ENCODE measurements at places on chromosomes 1 and 21.

DNA sequence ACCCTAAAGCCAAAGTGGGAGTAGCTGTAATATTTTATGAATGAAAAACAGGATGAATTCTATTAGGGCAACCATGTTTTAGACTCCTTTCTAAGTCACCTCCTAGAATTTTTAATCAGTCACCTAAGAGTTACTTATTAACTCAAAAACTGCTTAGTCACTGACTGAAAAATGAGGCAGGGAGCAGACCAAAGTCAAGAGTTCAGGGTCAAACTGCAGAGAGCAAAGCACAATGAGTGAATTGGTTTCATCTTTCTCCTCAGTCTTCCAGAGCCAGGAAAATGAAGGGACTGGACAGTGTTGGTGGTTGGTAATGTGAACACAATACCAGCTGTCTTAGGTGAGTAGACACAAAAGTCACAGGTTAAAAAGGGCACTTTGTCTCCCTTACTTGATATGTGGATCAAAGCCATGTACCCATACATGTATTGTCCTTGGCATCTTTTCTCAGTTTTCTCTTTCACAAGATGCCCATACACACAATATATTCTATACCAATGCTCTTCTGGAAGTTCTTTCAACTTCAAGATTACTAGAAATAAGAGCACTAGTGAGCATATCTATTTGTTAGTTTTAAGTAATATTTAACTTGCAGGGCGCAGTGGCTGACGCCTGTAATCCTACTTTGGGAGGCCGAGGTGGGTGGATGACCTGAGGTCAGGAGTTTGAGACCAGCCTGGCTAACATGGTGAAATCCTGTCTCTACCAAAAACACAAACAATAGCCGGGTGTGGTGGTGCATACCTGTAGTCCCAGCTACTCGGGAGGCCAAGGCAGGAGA is 42.2 kb downstream of the ATP1B1 start:
- DNase-seq, result no peak

- DNase-seq, result no peak
These were observed 3.7 kb downstream of the RORC start for GRCh38 chr1:151827853-151828252.

DNA sequence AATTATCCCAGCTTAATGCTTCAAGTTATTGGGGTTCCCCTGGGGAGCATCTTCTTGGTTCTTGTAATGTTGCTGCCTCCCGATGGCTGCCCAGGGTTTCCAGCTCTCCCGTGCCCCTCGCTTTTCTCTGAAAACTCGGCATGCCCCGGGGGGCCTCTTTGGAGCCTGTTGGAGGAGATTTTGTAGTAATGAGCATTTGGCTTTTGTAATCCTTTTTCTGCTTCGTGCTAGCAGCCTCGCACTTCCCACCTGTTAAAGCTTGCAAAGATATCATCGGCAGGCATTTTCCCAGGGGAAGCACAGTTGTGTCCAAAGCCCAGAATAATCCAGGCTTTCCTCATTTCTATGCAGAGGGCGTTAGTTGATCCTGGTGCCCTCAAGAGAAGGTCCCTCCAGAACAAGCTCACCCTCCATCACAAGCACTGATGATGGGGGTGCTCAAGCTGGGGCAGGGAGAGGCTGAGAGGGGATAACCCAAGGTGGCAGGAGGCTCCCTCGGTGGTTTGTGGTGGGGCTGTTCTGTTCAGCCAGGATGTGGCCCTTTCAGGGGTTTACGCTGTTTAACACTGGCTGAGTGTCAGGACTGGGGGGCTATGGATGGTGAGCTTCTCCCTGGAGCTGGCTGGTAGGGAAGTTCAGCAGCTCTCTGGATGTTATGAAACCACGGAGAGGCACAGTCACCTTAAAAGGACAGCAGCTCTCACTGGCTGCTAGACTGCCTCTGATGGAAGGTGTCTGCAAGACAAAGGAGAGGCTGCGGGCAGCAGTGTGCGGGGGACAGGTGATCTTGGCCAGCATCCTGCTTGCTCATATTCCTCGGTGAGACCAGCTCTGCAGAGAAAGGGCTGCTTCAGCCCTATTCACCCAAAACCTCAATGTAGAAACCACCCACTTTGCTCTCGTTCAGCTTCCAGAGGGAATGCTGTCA is 477.1 kb upstream of the VAMP3 start:
- no peak for DNase-seq

DNA sequence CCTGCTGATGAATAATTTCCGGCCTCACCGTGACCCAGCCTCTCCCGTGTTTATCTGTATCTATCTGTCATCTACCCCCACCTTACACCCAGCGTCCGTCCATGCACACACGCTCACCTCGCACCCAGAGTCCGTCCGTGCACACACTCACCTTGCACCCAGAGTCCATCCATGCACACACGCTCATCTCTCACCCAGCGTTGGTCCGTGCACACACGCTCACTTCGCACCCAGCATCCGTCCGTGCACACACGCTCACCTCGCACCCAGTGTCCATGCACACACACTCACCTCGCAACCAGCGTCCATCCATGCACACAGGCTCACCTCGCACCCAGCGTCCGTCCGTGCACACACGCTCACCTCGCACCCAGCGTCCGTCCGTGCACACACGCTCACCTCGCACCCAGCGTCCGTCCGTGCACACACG is 25.0 kb upstream of the COL18A1 start:
- DNase-seq, result no peak

GRCh38 chr1:219121679-219122078 is 52.0 kb upstream of the LYPLAL1 start:
- DNase-seq, result no peak

DNA sequence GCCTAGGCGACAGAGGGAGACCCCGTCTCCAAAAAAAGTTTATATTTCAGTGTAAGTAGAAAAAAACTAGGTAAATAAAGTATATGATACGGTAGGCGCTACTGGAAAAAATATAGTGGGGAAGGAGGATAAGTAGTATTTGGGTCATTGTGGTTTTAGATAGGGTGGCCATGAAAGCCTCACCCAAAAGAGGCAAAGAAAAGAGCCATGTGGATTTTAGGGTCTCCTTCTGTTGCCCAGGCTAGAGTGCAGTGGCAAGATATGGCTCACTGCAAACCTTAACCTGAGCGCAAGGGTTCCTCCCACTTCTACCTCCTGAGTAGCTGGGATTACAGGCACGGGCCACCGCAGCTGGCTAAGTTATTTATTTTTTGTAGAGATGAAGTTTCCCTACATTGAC is 17.1 kb downstream of the LEPR start:
- no peak for DNase-seq

DNA sequence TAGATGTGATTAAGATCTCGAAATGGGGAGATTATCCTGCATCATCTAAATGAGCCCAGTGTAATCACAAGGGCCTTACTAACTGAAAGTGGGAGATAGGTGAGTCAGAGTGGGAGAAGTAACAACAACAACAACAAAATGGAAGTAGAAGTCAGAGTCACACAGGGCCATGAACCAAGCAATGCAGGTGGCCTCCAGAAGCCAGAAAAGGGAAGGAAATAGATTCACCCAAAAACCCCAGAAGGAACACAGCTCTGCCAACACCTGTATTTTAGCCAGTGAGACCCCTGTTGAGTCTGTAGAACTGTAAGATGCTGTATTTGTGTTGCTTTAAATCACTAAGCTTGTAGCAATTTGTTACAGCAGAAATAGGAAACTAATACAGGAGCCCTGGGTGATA is 4.1 kb downstream of the TAGLN2 start:
- no peak for DNase-seq

- DNase-seq, result no peak
These were observed 175.5 kb downstream of the ACTL8 start for GRCh38 chr1:17930635-17931034.

GRCh38 chr1:231215681-231216385 is 25.2 kb upstream of the GNPAT start:
- no peak for DNase-seq

DNA sequence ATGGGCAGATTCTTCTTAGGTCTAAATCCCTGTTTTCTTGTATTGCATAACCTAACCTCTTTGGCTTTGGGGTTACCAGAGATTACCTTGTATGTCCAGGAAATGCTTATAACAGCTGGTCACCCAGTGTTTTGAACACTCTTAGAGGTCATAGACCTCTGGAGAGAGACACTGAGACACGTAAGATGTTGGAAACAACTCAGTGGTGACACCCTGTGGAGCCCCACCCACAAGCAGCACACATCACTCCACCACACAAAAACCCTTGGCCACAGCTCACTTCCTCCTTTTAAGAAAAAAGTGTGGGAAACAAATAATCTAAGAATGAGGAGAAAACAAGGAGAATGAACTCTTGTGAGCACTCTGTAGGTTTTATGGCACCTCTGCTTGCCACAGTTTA is 26.3 kb upstream of the CYP4B1 start:
- no peak for DNase-seq

GRCh38 chr1:170660281-170660713 is 3.6 kb upstream of the PRRX1 start:
- DNase-seq, result no peak

DNA sequence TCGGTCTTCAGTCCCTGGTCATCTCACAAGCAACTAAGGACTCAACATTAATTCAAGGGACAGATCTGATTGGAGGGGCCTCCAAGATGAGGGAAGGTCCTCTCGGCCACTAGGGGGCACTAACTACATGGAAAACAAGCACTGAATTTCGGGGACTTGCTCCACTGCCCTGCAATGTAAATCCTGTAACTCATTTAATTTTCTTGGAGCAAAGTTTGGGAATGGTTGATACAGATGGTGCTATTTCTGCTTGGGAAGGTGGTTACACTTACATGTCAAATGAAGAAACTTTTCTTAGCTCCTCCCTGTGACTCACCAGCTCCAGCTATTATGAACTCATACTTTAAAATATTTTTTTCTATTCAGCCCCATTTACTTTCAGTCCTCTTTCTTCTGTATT is 97.4 kb upstream of the KCNJ15 start:
- DNase-seq, result peak; percentile 55

GRCh38 chr21:26756491-26757159 is 88.6 kb downstream of the ADAMTS1 start:
- peak; percentile 38 for DNase-seq

- no peak for DNase-seq
These were observed 4.4 kb downstream of the LCE2C start for GRCh38 chr1:152679459-152679858.

DNA sequence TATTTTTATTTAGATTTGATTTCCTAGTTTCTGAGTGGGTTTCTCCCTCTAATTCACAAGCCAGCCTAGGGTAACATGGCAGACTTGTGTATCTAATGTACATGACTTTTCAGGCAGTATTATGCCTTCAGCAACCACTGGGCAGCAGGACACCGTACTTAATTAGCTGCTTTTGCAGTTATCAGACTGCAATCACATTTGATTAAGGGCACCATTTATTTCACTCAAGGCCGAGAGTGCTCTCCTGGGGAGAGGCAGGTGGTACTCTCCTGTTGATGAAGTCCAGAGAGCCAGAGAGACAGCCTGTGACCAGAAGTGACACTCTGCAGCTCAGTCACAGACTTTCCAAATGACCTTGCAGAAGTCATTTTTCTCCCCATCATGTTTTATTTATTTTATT is 18.7 kb downstream of the CYYR1 start:
- no peak for DNase-seq

- no peak for DNase-seq
These were observed 9.2 kb downstream of the TP53BP2 start for GRCh38 chr1:223836586-223836985.

GRCh38 chr1:208264469-208265121 is 20.4 kb upstream of the PLXNA2 start:
- peak; percentile 83 for DNase-seq

GRCh38 chr1:206828061-206828460 is 37.4 kb upstream of the IL20 start:
- DNase-seq, result no peak

GRCh38 chr1:63230722-63231121 is 91.6 kb upstream of the FOXD3 start:
- DNase-seq, result no peak

DNA sequence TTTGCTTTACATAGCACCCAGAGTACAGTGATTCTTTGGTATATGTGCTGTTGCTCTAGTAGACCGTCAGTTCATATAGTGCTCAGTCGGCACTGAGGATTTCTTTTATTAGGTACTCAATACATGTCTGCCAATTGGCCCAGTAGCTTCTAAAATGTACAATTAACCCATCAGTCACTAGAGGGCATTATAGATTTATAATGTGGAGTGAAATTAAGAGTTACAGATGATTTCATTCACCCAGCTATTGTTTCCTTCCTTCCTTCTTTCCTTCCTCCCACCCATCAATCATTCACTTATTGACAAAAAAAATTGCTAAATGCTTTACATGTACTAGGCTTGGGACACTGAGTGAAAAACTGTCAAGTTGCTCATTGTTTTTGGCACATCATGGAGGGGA is 263.6 kb upstream of the USP24 start:
- peak; percentile 34 for DNase-seq

GRCh38 chr1:244047621-244048255 is 3.3 kb upstream of the ZBTB18 start:
- DNase-seq, result no peak

DNA sequence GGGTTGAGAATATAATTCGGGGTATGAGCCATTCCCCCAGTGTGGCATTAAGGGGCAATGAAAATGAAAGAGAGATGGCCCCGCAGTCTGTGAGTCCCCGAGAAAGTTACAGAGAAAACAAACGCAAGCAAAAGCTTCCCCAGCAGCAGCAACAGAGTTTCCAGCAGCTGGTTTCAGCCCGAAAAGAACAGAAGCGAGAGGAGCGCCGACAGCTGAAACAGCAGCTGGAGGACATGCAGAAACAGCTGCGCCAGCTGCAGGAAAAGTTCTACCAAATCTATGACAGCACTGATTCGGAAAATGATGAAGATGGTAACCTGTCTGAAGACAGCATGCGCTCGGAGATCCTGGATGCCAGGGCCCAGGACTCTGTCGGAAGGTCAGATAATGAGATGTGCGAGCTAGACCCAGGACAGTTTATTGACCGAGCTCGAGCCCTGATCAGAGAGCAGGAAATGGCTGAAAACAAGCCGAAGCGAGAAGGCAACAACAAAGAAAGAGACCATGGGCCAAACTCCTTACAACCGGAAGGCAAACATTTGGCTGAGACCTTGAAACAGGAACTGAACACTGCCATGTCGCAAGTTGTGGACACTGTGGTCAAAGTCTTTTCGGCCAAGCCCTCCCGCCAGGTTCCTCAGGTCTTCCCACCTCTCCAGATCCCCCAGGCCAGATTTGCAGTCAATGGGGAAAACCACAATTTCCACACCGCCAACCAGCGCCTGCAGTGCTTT is 9.4 kb downstream of the PROX1 start:
- DNase-seq, result no peak

GRCh38 chr1:232012773-232013386 is 386.3 kb downstream of the DISC1 start:
- peak; percentile 83 for DNase-seq

GRCh38 chr1:221714227-221715152 is 27.4 kb downstream of the DUSP10 start:
- DNase-seq, result no peak

GRCh38 chr1:9112961-9113880 is 15.7 kb downstream of the GPR157 start:
- no peak for DNase-seq

DNA sequence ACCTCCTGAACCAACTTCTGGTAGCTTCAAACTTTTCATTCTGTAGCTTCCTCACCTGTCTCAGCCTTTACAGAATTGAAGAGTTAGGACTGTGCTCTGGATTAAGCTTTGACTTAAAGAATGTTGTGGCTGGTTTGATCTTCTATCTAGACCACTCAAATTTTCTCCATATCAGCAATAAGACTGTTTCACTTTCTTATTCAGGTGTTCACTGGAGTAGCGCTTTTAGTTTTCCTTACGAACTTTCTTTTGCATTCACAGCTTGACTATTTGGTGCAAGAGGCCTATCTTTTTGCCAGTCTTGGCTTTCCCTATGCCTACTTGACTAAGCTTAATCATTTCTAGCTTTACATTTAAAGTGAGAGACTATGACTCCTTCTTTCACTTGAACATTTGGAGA is 31.5 kb downstream of the FGGY start:
- no peak for DNase-seq

All from NCI-H446 treated with DMSO at 0.1 percent for 48 hours (cell line).